ENCODE measurements at places on chromosomes 1 and 21.
A peak's percentile ranks its signal among the peaks of the same experiment; 100 is the strongest.

- no peak for DNase-seq
These were observed 7.5 kb downstream of the PUM1 start for GRCh38 chr1:31058012-31058411.

DNA sequence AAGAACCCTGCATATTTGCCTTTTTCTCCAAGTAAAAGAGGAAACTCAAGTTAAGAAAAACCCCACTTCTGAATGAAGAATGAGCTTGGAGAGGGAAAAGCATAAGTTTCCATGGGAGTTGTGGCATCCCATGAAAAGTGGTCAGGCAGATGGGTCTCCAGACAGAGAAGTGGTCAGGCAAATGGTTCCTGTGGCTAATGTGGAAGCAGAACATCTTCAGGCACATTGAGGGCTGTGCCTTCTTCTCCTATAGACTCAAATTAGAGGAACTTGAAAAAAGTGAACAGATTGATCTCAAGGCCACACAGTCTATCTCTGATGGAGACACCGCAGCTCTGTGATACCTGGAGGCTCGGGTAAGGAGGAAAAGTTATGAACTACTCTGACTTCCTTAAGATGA is 55.7 kb upstream of the KIRREL1 start:
- no peak for DNase-seq

- no peak for DNase-seq
These were observed 25.6 kb upstream of the WNT4 start for GRCh38 chr1:22168412-22168973.

DNA sequence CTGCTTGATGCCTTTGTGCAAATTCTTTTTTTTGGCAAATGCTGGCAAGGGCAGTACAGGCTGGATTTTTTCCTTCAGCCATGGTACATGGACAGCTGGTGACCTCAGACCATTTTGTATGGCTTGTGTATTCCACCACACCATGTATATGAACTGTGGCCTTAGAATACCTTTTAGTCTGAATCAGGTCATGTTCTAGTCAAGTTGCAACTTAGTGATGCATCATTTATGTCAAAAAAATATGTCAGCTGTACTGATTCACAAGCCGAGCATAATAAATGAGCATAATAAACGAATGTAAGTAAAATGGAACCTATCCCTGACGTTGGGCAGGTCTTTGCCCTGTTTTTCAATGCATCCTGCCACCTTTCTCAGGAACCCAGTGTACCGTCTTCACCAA is 219.7 kb upstream of the RUNX1 start:
- DNase-seq, result no peak

DNA sequence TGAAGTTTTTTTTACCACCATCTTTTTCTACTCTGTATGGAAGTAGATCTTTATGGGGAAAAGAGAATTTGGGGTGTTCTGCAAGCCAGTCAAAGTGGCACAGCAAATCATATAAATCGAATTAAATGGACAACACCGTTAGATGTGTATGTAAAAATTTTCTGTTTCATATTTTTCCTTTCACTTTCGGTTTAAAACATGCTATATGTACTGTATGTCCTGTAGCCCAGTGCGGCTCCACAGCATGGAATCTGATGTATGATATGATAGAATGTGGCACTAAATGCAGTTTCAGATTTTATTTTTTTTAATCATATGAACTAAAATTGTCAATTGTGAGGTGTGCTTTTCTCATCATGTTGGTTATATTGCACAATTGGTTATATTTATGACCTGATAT is 32.9 kb downstream of the RAB4A start:
- DNase-seq, result no peak

- peak; percentile 63 for DNase-seq
These were observed 19.2 kb upstream of the CDK18 start for GRCh38 chr1:205484985-205485967.

DNA sequence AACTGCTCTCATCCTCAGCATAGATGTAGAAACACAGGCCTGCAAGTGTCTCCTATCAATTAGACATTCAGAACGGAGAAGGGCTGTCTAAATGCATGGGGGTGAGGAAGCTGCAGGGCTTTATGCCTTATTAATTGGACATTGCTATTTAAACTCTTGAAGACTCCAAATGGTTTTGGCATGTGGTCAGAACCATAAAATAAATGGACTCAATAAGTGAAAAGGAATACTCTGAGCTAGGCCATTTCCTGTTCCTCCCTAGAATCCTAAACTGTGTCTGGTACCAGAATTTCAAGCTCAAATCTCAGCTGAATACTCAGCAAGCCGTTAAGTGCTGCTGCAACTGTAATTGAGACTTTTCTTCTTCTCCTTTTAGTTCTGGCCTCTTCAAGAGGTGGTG is 80.4 kb upstream of the C1orf87 start:
- DNase-seq, result no peak

GRCh38 chr21:28522014-28522799 is 470.5 kb downstream of the LTN1 start:
- DNase-seq, result peak; percentile 20

GRCh38 chr1:204260601-204261197 is 46.9 kb upstream of the GOLT1A start:
- no peak for DNase-seq

GRCh38 chr1:94633051-94633450 is 91.5 kb upstream of the F3 start:
- DNase-seq, result no peak

- no peak for DNase-seq
These were observed 121.7 kb downstream of the KCNN3 start for GRCh38 chr1:154748405-154748775.

DNA sequence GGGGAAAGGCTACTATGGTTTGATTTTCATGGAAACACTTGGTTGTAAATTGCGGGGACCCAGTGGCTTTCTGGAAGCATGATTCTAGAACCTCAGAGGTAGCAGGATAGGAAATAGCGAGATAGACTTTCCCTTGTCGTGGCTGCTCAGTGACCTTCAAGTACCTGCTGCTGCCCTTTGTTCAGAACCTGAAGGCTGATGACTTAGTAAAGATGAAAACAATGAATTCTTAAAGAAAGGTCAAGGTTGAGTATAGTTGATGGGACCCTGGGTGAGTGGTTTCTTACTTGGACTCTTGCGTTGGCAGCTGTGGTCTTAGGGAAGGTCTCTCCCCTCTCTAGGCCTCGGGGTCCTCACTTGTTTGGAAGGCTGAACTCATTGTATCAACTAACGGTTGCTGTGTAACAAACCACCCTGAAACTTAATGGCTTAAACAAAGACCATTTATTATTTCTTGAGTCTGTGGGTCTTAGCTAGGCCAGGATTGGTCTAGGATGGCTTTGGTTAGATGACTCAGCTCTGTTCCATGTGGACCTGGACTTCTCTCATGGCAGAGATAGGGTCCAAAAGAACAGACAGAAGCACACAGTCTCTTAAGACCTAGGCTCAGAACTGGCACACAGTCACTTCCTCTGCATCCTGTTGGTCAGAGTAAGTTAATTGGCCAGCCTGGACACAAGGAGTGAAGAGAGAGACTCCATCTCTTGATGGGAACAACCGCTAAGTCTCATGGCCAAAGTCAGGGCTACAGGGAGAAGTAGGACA is 89.2 kb upstream of the SELENON start:
- no peak for DNase-seq

DNA sequence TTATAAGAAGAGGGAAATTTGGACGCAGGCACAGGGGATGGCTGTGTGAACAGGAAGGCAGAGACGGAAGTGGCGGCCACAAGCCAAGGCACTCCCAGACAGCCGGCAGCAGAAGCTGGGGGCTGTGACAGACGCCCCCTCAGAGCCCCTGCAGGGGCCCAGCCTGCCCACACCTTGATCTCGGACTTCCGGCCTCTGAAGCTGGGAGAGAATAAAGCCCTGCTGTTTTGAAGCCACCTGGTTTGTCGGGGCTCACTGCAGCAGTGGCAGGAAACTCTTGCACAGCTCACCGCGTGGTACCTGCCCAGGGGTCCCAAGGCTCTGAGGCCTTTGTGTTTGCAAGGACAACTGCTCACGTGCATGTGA is 13.7 kb downstream of the MEGF6 start:
- DNase-seq, result no peak

DNA sequence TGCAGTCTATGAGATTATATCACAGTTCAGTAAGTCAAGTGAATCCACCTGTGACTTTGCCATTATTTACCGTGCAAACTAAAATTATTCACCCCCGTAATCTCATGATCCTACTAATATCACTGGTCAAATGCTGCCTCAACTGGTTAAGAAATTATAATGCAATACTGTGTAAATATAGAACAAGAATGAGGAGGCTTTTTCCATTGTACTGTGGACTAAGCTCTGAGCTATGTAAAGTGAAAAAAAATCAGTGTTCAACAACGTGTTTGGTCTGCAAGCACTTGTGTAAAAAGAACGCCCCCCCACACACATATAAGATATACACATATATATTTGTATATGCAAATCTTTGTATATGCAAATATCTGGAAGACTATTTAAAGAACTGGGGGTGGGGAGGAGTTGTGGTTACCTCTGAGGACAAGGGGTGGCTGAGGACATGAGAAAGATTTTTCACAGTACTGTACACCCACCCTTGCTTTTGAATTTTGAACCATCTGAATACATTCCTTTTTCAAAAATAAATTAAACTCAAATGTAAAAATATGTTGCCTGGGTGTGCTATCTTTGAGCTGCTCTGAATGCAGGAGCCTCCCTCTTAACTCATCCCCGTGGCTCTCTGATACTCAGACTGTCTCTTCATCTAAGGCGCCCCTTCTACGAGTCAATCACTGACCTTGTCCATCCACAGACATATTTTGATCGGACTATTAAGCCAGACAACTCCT is 57.0 kb downstream of the PTP4A2 start:
- DNase-seq, result no peak

DNA sequence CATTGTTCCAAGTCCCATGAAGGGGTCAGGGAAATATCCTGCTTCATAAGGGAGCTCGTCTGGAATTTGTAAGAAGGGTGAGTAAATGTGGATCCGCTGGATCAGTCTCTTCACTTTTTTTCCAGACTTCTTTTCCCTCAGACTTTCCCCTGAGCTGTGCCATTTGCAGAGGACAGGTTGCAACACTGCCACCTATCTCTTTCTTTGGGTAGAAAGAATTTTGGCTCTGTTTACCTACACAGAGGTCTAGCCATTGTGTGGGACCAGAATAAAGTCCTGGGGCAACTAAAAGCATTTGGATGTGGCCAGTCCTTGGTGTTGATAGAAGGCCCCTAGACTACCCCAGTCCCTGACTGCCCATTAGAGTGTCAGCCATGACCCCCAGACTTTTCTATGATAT is 1146.7 kb upstream of the PRMT6 start:
- DNase-seq, result peak; percentile 4

DNA sequence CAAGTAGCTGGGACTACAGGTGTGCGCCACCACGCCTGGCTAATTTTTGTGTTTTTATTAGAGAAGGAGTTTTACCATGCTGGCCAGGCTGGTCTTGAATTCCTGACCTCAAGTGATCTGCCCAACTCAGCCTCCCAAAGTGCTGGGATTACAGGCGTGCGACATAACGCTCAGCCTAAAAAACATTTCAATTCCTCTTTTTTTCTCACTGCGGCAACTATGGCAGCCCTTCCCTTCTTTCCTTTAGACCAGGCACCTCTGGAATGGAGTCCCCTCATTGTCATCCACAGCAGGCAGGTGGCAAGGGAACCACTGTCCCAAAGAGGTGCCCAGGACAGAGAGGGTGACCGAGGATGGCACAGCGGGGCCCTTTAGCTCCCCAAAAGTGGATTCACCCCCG is 14.1 kb downstream of the CEP104 start:
- no peak for DNase-seq

- DNase-seq, result no peak
These were observed 681 bp upstream of the GPR61 start for GRCh38 chr1:109538827-109539555.

DNA sequence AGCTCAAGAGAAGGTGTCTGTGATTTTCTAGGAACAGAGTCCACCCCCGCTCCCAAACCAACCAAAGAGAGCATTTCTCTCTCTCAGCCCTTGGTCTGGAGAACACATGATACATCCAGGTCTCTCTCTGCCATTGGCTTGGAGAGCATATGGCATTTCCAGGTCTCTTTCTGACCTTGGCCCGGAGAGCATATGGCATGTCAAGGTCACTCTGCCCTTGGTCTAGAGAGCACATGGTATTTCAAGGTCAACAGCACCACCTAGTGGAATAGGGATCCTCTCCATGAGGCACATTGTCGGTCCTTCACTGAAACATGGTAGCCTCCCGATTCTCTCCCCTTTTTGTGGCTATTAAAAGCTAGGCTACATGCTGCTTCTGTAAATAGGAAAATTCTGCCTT is 437.7 kb upstream of the OLFM3 start:
- peak; percentile 29 for DNase-seq

DNA sequence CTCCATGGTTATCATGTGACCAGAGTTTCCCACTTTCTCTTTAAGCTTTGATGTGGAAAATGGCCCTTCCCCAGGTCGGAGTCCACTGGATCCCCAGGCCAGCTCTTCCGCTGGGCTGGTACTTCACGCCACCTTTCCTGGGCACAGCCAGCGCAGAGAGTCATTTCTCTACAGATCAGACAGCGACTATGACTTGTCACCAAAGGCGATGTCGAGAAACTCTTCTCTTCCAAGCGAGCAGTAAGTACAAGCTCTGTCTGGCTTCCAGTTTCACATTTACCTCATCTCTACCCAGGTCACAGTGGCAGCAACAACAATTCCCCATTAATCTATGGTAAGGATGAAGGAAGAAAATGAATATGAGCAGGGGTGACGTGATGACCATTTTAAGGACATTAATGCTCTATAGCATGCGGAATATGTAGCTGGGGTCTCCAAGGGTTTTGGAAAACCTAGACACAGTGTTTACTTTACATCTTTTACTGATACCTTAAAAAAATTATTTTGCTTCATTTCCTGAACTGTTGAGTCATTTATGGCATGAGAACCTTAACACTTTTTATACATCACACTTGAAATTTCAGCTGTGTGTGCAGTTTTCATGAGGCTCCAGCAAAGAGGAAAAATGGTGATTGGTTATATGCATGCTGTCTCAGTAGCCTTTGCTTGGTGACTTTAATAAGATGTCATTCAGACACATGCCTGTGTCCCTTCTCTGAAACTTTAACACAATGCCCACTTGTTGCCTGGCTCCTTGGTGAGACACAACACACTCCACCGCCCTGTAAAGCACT is 286.3 kb upstream of the SGIP1 start:
- DNase-seq, result no peak

DNA sequence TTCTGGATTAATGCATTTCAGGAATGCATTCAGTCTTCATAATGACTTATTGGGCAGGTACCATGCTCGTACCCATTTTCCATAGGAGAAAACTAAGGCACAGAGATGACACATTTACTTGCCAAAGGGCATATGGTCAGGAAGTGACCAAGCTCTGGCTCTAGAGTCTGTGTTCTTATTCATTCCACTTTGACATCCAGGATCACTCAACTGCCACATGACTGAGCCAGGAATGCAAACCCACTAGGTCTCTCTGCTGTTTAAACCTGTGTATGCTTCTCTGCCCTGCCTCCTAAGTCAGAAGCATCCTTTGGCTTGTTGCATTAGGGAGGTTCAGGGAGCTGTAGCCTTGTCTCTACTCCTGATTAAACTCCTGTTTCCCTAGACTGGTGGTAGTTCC is 7.5 kb downstream of the KAZN start:
- no peak for DNase-seq
